Esophagus muscularis mucosa (tissue), 4 donors: ENCODE measurements at places on chromosomes 1 and 21. TPM values are rescaled to one million over a fixed set of nuclear protein-coding genes. Genes with fewer than 3 reads are reported as not detected.

Gene SLFNL1
- total RNA-seq, result 0.52 TPM

Gene UMODL1
- total RNA-seq, result not detected

Gene RPS6KA1
- 8.3 TPM for total RNA-seq

DNA sequence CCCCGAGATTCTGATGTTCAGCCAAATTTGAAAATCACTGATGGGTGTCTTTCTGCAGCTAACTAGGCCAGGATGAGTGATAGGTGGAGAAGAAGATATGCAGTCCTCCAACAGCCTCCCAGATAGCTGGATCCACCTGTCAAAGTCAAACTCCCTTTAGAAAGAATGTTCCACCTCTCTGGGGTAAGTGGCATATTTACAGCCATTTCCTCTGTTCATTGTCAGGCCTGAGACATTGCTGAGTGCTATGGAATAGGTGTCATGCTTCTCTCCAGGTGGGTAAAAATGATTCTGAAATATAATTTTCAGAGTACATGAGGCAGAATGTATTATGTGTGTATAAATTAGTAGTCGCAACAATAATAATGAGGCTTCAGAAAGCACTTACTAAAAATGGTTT lies 316.8 kb downstream of the TTLL7 start:
- DNase-seq, result no peak
- no peaks in the 10 kb centered on the region for H3K36me3 ChIP-seq
- no peaks in the 10 kb centered on the region for H3K4me1 ChIP-seq
- no peak overlapping the region for H3K27ac ChIP-seq

DNA sequence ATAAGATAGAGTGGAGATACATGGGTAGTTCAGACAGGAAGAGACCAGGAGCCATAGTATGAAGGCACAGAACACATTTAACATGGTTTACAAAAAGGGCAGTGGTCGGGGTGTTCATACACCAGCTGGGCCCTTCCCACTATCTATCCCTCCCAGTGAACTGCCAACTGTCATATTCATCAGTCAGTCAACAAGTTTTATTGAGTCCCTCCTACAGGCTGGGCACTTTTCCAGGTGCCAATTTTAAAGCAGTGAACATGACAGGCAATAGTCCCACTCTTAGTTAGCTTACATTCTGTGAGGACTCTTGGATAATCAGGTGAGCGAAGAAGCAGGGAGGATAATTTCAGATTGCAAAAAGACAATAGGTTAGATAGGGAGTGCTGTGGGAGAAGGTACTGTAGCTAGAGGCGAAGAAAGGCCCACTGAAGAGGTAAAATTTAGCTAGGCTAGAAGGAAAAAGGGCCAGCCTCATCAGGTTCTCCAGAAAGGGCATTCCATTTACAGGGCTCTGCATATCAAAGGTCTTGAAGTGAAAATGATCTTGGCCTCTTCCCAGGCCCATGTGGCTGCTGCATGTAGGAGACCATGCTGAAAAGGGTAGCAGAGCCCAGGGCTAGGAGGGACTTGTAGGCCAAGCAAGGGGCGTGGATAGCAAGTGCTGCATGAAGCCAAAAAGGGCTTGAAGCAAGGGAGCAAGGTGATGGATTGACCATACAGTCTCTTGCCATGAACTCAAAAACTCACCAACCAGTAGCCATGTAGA lies 274.7 kb upstream of the SNX7 start:
- DNase-seq, result no peak
- no peaks in the 10 kb centered on the region for H3K27me3 ChIP-seq
- no peak overlapping the region for H3K27ac ChIP-seq
- no peaks in the 10 kb centered on the region for H3K4me1 ChIP-seq

GRCh38 chr1:46248122-46248920 lies 758 bp downstream of the RAD54L start:
- no peak overlapping the region for H3K27ac ChIP-seq
- H3K27me3 ChIP-seq, result no peaks in the 10 kb centered on the region
- H3K4me1 ChIP-seq, result peaks cover 15% of the 10 kb centered on the region
- no peak for DNase-seq
- peak overlapping the region; percentile 55 for H3K4me3 ChIP-seq
- H3K36me3 ChIP-seq, result no peaks in the 10 kb centered on the region
